Activated naive CD4-positive, alpha-beta T cell treated with anti-CD3 and anti-CD28 coated beads for 36 hours (primary cell): ENCODE measurements at places on chromosomes 16 and 17.

GRCh38 chr16:86287664-86288201, 222.6 kb upstream of the FOXF1 start:
- DNase-seq = no peak

GRCh38 chr16:53558710-53559109, 55.7 kb upstream of the AKTIP start:
- DNase-seq = no peak

- no peak for DNase-seq
These were observed 8.8 kb downstream of the TAX1BP3 start for GRCh38 chr17:3659541-3660111.

GRCh38 chr16:24511792-24512191, 27.6 kb upstream of the RBBP6 start:
- no peak for DNase-seq

DNA sequence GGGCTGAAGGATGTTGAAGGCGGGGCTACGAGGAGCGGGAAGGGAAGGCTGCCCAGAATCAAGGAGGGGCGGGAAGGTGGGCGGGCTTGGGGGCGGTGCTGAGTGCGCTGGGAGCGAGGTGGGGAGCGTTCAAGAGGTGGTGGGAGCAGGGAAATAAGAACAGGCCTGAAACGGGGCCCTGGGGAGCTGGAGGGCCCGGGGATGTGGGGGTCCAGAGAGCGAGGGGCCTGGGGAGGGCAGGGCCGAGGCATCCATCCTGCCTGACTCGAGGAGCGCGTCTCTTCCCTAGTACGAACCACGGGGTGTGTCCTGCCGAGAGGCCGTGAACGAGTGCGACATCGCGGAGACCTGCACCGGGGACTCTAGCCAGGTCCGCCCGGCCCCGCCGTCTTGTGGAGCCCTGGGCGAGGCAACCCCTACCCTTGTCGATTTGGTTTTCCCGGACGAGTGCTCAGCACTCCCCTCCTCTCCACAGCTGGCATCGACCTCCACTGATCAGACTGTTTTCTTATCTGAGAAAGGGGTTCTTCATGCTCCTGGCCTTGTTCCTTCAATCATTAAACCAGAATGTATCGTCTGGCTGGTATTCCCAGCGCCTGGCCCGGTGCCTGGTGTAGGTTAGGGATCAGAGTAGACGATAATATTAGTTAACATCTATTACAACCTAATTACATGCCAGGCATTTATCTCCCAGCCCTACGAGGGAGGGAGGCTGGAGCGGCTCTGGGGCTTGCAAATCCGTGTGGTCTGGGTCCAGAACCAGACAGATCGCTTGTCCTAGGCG, 17.2 kb downstream of the ADAM11 start:
- no peak for DNase-seq

DNA sequence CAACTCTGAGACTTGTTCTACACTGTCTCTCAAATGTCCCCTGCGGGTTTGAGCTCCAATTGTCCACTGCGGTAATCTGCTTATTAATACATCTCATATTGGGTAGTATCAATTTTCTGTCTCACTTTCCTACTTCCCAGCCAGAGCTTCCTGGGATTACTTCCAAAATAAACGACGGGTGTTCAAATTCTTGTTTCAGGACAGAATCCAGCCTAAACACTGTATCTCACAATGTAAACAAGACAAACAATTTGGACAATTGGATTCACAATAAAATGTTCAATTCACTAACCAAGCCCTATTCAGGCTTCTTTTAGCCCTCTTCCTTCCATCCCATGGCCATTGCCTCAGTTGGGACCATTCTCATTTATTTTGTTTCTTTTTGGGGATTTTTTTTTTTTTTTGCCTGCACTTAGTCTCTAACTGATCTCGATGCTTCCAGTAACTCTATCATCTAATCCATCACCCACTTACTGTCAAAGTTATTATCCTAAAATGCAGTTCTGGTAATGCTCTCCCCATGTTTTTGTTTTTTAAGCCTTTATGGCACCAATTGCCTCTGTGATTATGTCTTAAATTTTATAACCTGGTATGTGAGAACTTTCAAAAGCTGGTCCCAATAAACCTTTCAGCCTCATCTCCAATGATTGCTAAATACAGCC, 2.0 kb upstream of the VAT1L start:
- DNase-seq = no peak

DNA sequence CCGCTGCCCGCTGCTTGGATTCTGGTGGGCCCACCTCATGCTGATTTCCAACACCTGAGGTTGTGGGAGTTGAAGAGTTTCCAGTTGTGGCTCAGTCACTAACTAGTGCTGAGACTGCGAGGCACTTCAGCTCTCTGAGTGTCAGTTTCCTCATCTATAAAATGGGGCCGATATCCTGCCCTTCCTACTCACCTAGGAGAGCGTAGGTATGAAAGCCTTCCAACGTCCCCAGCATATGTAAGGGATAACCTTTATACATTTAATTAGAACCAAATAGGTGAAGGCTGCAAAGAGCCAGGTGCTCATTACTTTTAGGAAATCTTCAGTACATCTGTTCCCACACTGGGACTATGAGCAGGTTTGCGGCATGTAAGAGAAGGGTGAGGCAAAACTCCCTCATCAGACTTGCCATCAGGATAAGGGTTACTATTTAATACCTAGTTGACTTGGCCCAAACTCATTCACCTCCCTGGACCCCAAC, 782 bp upstream of the KIF18B start:
- no peak for DNase-seq

DNA sequence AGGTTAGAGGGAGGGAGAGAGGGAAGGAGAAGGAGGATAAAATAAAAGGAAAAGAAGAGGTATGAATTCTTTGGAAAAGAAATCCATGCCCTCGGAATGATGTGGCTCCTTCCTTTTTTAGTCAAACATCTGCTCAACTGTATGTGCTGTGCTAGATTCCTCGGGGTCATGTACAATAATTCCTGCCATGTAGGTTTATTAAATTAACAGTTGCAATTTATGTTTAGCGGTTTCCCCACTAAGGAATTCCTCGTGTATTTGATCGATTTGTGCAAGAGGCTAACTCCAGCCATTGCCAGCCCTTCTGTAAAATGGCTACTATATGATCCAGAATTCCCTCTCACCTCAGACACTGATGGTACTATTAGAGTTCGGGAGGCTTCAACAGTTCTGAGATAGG, 83.0 kb upstream of the TBX2 start:
- DNase-seq = no peak
